ENCODE measurements at places on chromosomes 5 and 9. TPM values are rescaled to one million over a fixed set of nuclear protein-coding genes. Genes with fewer than 3 reads are reported as not detected.

The FAT2 gene
- under 0.01 TPM for total RNA-seq

The NR2F1 gene
- 19.0 TPM for total RNA-seq

GRCh38 chr5:158209219-158209908 lies 350.4 kb upstream of the CLINT1 start:
- H3K4me3 ChIP-seq, result no peak overlapping the region
- no peaks in the 10 kb centered on the region for H3K4me1 ChIP-seq
- DNase-seq, result no peak
- no peak overlapping the region for H3K27ac ChIP-seq

GRCh38 chr9:116391306-116391900 lies 237.8 kb downstream of the PAPPA start:
- H3K27me3 ChIP-seq, result no peaks in the 10 kb centered on the region
- H3K4me1 ChIP-seq, result peaks cover 7% of the 10 kb centered on the region
- no peak overlapping the region for H3K27ac ChIP-seq
- peaks cover 78% of the 10 kb centered on the region for H3K36me3 ChIP-seq
- H3K4me3 ChIP-seq, result no peak overlapping the region

DNA sequence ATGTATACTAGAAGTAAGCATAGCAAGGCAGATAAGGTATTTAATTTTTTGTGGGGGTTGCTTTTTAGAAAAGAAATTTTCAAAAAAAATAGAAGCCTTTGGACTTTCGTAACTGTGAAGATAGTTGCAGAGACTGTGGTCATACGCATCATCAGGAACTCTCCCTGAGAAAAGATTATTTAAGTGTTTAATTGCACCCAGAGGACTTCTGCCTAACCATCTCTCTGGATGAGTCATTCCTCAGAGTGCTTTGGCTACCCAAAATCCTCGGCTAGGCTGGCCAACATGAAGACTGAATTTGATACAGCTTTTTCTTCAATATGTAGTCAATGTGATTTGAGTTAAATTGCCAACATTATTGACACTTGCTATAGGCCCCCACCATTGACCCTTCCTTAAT lies 296.4 kb downstream of the TLR4 start:
- no peak overlapping the region for H3K4me3 ChIP-seq
- H3K4me1 ChIP-seq, result no peaks in the 10 kb centered on the region
- H3K27me3 ChIP-seq, result no peaks in the 10 kb centered on the region
- no peaks in the 10 kb centered on the region for H3K36me3 ChIP-seq
- no peak overlapping the region for H3K27ac ChIP-seq
- no peak for DNase-seq

DNA sequence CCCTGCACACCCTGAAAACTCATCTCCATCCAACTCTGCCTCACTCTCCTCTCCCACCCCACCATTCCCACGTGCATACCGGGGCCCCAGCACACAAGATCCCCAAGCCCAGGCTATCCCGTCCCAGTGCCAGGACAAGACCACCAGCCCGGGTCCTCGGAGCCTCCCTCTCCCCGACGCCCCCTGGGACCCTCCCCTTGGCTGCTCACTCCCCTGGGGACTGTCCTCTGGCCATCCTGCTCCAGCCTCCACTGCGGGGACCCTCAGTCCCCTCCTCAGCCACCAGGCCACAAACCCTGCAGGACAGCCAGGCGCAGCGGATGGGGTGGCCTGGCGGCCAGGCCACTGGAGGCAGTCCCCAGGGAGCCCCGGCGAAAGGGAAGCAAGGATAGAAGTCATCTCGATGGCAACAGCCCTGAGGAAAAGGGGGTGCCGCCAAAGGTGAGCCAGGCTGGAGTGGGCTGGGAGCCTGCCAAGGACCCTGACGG lies 62.8 kb downstream of the C9orf50 start:
- no peaks in the 10 kb centered on the region for H3K36me3 ChIP-seq
- peaks cover 32% of the 10 kb centered on the region for H3K4me1 ChIP-seq
- H3K4me3 ChIP-seq, result no peak overlapping the region
- H3K27me3 ChIP-seq, result no peaks in the 10 kb centered on the region

DNA sequence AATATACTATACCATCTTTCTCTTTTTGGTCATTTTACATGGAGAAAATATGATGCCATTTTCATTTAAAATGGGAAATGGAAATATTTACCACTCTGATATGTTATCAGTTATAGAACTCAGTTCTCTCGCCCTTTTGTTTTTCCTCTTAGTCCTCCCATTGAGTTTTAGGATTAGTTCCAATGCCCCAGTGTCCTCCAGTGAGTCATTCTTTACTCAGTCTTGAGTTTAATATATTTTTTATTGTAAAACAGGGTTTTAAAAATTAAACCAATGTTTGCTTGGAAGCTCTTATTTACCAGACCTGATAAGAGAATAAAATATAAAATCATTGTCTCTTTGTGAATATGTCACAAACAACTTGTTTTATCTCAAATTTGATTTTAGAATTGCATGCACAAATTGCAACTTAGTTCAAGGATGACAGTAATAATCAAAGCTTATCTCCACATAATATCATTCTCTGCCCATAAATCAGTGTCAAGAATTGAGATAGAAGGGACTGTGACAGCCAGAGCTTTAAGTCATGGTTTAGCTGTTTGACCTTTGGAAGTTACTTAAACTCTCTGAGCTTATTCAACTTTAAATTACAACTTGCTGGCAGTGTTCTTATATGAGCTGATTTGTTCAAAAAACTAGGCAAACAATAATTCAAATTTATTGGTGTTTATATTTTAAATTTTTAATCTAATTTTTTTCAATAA lies 166.4 kb downstream of the PAM start:
- H3K36me3 ChIP-seq, result peaks cover 7% of the 10 kb centered on the region
- H3K27ac ChIP-seq, result no peak overlapping the region
- H3K4me3 ChIP-seq, result no peak overlapping the region
- no peaks in the 10 kb centered on the region for H3K4me1 ChIP-seq
- H3K27me3 ChIP-seq, result no peaks in the 10 kb centered on the region
